DMS79 treated with DMSO at 0.1 percent for 48 hours (cell line): ENCODE measurements at places on chromosomes 7 and 10.

GRCh38 chr7:32428546-32428945, 61.6 kb downstream of the LSM5 start:
- DNase-seq, result no peak

DNA sequence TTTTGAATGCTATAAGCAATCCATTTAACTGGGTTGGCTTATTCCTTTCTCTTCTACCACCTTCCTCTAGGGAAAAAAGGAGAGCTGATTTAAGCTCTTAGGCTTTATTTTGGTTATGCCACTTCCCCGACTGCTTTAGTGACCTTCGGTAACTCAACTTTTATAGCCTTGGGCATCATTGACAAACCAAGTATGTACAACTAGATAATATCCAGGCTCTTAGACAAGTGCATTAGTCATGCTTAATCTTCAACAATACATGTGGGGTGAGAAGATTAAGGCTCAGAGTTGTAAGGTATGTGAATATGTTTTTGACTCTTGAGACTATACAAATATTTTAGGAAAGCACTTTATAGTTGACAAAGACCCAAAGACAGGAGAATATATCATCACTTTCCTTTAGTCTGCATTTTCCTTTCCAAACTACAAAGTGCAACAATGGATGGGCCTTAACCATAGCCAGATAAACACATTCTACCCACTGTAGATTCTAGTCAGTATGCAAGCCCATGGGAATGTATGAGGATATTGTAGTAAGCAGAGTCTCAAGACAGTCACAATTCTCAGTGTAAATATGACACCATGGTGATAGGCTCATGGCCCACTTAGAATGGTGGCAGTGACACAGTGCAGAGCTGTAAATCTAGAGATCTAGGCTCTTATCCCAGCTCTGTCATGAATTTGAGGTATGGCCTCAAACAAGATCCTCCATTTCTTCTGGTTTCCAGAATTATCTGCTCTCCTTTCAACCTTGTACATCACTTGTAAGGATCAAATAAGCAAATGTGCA, 1117.3 kb downstream of the SORCS3 start:
- no peak for DNase-seq

- DNase-seq, result peak; percentile 22
These were observed 66.6 kb upstream of the SYPL1 start for GRCh38 chr7:106178593-106179134.

DNA sequence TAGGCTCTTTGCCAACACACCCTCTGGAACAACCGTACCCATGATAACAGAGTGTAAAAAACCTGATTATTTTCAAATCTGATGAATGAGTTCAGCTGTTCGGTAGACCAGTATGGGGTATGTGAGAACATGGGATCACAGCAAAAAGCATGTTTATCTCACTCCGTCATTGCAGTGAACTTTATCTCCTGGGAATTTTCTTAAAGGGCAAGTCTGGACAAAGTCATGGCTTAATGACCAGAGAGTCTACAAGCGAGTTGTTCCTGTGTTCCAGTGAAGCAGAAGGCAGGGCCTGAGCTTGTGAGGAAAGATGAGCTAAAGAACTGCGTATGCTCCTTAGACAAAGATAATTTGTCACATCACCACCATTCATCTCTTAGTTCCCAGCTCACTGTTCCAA, 219.7 kb downstream of the TRIL start:
- no peak for DNase-seq

DNA sequence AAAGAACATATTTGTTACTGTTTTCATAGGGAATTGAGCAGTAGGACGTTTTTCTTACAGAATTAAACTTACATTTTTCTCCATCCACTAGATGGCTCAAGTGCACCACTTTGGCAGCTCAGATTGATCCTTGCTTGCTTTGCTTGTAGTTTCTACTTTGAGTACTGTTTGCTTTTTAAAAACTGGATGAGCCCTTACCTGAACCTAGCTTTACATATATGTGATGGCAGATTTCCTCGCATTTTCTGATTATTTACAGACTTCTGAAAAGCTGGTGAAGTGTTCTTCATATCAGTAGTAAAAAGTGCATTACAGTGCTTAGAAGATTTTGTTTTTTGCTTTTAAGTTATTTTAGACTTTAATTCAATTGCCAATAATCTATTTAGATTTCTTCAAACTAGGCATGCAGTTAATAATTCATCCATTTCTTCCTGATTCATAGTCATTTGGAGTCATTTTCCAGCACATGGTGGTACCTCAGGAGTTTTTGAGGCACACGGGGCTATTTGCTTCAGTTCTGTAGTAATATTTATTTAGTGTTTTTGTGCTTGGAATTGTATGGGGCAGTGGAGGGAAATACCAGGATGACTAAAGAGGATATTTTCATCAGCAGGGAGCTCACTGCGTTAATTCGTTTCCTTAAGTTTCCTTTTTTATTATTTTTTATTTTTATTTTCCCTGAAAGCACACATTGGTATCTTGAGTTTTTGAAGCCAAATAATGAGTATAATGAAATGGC, 57.3 kb downstream of the MAPK8 start:
- DNase-seq, result peak; percentile 39

- no peak for DNase-seq
These were observed 18.8 kb downstream of the NOBOX start for GRCh38 chr7:144384555-144385245.

GRCh38 chr7:21472029-21472428, 44.1 kb downstream of the SP4 start:
- no peak for DNase-seq

DNA sequence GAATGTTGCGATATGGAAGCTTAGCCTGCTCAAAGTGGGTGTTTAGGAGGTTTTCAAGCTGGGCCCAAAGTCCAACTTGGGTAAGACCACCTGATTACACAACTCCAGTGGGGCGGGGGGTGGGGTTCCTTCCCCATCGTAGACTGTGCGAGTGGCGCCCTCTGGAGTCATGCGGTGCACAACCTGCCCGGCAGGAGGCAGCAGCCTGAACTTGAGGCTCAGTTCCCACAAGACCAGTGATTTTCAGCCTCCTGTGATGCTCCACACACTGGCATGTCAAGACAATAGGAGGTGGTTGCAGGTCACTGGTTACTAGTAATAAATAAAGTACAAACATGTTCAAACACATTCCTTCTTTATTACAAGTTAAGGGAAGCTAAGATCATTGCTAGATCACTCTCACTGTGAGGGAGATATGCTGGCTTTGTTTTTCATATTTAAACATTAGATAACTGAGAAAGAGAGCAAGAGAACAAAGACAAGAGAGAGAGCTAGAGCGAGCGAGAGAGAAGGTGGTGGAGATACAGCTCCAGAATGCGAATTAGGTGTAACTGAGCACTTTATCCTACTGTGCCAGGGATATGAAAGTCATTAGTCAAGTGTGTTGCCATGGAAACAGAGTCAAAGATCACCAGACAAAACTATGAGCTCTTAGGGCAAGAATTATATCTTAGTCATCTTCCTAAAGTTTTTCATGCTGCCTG, 97.4 kb upstream of the BMPER start:
- DNase-seq, result no peak

- DNase-seq, result peak; percentile 38
These were observed 5.1 kb downstream of the COMTD1 start for GRCh38 chr10:75230600-75231038.

DNA sequence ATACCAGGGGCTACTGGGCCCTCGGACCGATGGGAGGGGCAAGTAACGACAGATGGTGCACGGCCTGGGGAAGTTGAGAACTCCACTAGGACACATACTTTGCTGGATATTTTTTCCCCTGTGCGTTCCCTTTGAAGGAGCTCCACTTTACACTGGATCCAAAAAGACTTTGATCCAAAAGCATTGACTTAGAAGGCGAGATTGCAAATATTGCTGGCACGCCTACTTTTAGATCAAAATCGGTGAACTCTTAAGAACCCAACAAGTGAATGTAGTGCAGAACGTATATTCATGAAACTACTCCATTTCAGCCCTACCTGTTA, 436 bp upstream of the SLC25A13 start:
- no peak for DNase-seq

DNA sequence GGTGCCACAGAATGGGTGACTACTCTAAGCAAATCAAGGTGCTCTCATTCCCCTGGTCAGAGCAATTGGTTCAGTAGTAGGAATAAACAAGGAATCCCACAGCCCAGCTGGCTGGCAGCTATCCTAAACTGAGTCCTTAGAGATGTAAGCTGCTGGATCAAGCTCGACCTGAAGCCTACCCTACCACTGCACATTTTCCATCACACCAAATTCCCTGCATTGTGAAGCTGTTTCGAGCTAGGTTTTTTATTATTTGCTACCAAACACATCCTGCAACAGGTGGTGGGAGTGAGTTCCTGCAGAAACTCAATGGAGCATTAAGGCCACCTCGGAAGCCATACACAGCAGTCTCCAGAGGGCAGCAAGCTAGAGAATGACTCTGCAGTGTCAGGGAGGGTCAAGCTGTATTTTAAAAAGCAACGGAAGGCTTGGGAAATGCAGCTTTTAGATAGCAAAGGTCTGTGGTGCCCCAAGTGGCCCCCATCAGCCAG, 33.7 kb upstream of the TNRC18 start:
- no peak for DNase-seq

DNA sequence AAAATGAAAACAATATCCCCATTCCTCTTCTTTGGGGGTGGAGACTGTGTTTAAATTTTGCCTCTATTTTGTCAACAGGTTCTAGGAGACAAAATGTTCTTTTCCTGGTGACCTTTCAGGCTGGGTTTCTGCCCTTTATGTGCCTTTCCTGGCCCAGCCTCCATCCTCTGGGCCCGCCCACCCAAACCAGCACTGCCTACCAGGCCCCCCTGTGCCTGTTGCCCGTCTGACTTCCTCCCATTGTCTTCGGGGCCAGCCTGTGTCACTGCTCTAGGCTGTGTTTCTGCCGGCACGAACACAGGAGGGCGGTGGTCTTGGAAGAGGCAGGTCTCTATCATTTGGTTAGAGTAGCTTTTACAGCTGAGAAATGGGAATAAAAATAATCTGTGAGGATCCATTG, 13.9 kb downstream of the TSPAN14 start:
- no peak for DNase-seq

DNA sequence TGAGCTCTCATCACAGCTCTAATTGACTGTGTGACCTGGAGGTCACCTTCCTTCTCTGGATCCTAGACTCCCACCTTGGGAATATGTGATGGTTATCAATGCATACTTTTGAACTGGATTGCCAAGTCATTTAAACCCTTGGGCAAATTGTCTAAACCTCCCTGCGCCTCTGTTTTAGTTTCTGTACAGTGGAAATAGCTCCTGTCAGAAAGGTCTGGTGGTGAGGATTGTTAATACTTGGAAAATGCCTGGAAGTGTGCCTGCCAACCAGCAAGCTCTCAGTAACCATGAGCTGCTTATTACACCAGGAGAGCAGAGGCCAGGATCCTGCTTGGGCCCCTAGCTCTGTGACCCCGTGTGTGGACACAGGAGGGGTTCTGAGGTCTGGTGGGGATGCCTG, 108.7 kb upstream of the PPIF start:
- DNase-seq, result no peak
